ENCODE measurements at places on chromosomes 7 and 10. TPM values are rescaled to one million over a fixed set of nuclear protein-coding genes. Genes with fewer than 3 reads are reported as not detected.

The TAS2R3 gene
- total RNA-seq, result 1.2 TPM

The NPY4R gene
- 0.19 TPM for total RNA-seq

The HTR7 gene
- 0.47 TPM for total RNA-seq

The SYNPO2L gene
- not detected for total RNA-seq

The PDK4 gene
- total RNA-seq, result 4.2 TPM

The INHBA gene
- 4.5 TPM for total RNA-seq

The CACNB2 gene
- not detected for total RNA-seq

The PTPRZ1 gene
- total RNA-seq, result 0.56 TPM

The GAD2 gene
- not detected for total RNA-seq

The MASTL gene
- 11.3 TPM for total RNA-seq

The ST7 gene
- total RNA-seq, result 17.6 TPM

The DPP6 gene
- not detected for total RNA-seq

The VAX1 gene
- not detected for total RNA-seq

The EPHA1 gene
- total RNA-seq, result not detected

The TEX36 gene
- total RNA-seq, result not detected

The TACC2 gene
- 10.5 TPM for total RNA-seq

The UNC5B gene
- 23.7 TPM for total RNA-seq

The OPN1SW gene
- total RNA-seq, result not detected

The ZNF777 gene
- 4.7 TPM for total RNA-seq

The ASAH2 gene
- 0.63 TPM for total RNA-seq

The PNLIPRP2 gene
- not detected for total RNA-seq

The SPACDR gene
- 1.3 TPM for total RNA-seq

The CUX1 gene
- total RNA-seq, result 45.4 TPM

The DOCK1 gene
- total RNA-seq, result 108 TPM

The ERVW-1 gene
- not detected for total RNA-seq

The CHN2 gene
- total RNA-seq, result under 0.01 TPM

The HMX3 gene
- not detected for total RNA-seq

The EFCAB10 gene
- under 0.01 TPM for total RNA-seq

The NXPH1 gene
- not detected for total RNA-seq

The TLX1 gene
- not detected for total RNA-seq

The DENND2A gene
- total RNA-seq, result 0.66 TPM

The CLCN1 gene
- not detected for total RNA-seq

The ADD3 gene
- 24.3 TPM for total RNA-seq

The GPR15LG gene
- not detected for total RNA-seq

The LRMDA gene
- 7.9 TPM for total RNA-seq

The TUBB8 gene
- total RNA-seq, result not detected

The CALML3 gene
- total RNA-seq, result not detected
